Activated CD8-positive, alpha-beta memory T cell treated with anti-CD3 and anti-CD28 coated beads, Interleukin-2, amount 10 ng/mL, durations not matched to agents 7 days and 5 days (primary cell): ENCODE measurements at places on chromosomes 4 and X. TPM values are rescaled to one million over a fixed set of nuclear protein-coding genes. Genes with fewer than 3 reads are reported as not detected.

FREM3 gene
- not detected for total RNA-seq

- peak; percentile 76 for DNase-seq
Observed at GRCh38 chr4:40254608-40255392, 58.0 kb downstream of the RHOH start.

ANXA10 gene
- total RNA-seq, result not detected

XKRX gene
- not detected for total RNA-seq

FAM9B gene
- total RNA-seq, result not detected

- no peak for DNase-seq
Observed at GRCh38 chrX:25941559-25942250, 196.4 kb upstream of the MAGEB18 start.
